ENCODE measurements at places on chromosomes 13 and 19. TPM values are rescaled to one million over a fixed set of nuclear protein-coding genes. Genes with fewer than 3 reads are reported as not detected.

Gene ARHGEF1
- total RNA-seq: 1,211 TPM

Gene IZUMO1
- not detected for total RNA-seq

Gene ZNF260
- total RNA-seq: 19.1 TPM

Gene PALM
- total RNA-seq: not detected

Gene IFNL1
- not detected for total RNA-seq

Gene F7
- 0.14 TPM for total RNA-seq

Gene ANGPTL4
- not detected for total RNA-seq

Gene CYP4F2
- total RNA-seq: not detected

GRCh38 chr13:92136449-92137155 lies 738.2 kb downstream of the GPC5 start:
- no peak for DNase-seq

DNA sequence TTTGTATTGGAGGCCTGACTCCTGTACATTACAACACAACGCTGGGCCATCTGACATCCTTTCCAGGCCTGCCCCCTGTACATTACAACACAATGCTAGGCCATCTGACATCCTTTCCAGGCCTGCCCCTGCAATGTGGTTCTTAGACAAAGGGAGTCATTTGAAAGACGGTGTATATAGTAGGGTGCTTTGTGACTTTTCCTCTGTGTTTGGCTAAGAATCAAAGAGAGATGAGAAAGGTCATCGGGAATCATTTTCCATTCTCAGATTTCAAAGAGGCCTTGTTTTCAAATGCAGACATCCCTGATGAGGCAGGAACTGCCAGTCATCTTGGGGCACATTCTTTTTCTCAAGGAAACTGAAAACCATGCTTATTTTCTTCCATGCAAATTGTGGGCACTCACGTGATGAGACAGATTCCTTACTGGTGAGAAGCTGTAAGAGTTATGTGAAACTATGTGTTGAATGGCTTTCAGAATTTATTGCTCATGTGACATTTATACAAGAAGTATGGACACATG lies 551.6 kb downstream of the MYO16 start:
- DNase-seq: no peak

DNA sequence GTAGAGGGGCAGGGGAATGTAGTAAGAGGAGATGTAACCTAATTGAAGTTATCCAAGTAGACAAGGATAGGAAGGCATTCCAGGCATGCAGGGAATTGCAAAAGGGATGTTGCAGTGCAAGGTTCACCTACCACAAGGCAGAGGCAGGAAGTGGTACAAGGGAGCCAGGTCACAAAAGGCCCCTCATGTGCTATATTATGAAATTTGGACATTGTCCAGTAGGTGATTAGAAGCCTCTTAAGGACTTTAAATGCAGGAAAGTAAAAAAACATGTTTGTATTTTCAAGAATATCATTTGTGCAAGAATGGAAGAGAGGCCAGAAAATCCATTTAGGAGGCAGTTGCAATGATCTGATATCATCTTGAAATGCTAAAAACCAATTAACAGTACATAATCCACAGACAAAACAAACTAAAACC lies 111.4 kb downstream of the FRY start:
- no peak for DNase-seq

DNA sequence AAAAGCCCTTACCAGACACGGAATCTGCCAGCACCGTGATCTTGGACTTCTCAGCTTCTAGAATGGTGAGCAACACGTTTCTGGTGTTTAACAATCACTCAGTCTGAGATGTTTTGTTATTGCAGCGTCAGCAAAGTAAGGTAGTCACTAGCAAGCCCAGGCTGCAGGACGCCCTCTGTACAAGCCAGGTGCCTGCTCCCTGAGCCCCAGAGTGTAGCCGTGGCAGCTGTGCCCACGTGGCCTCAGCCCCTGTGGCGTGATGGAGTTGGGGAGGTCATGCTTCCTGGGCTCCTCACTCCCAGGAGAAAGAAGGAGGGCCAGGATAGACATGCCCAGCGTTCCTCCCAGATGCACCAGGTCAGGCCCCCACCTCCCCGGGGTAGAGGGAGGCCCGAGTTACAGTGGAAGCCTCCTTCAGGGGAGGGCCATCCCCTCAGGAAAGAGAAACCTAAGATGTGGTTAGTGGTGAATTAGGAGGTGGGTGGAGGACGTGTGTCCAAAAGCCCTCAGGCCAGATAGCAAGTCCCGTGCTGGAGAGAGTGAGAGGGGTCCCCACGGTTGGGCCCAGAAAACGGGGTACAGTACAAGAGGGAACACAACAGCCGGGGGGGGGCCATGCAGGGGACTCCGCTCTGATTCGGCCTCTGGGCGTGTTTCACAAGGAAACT lies 169.6 kb upstream of the SOX1 start:
- no peak for DNase-seq

DNA sequence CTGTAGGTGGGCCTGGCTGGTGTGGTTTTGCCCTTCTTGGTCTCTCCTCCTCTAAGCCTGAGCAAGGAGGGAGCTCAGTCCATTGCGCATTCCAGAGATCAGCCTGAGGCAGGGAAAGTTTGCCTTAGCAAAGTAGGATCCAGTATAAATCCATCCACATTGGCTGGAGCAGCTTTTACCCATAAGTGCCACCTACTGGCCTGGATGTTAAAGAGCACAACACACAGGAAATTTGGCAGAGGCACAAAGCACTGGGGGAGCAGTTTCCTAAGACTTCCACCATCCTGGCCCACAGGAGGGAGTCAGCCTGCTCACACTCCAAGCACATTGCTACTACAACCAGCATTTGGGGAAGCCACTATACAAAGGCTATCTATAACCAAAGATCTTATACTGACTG lies 1124.2 kb downstream of the SLITRK1 start:
- no peak for DNase-seq

DNA sequence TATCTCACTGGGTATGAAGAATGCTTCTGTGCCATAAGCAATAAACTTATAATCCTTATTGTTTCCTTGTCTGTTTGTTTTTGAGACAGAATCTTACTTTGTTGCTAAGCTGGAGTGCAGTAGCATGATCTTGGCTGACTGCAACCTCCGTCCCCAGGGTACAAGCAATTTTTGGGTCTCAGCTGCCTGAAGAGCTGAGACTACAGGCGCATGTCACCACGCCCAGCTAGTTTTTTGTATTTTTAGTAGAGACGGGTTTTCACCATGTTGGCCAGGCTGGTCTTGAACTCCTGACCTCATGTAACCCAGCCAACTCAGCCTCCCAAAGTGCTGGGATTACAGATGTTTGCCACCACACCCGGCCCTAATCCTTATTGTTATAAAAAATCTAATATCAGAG lies 112.5 kb downstream of the MYO16 start:
- no peak for DNase-seq

DNA sequence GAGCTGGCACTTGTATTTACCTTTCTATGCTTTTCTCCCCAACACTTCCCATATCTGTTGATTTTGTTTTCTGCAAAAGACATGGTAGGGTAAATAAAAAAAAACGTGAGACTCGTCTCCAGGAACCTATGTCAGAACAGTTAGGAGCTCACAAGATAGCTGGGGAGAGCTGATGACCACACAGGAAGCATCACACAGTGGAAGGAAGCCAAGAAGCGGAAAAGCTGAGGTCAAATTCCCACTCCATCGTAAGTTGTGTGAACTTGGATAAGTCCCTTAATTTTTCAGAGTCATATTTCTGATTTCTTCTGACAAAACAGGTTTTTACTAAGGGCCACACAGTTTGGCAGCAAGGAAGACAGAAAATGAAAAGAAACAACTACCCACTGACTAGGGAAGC lies 199.6 kb downstream of the KLF5 start:
- no peak for DNase-seq

DNA sequence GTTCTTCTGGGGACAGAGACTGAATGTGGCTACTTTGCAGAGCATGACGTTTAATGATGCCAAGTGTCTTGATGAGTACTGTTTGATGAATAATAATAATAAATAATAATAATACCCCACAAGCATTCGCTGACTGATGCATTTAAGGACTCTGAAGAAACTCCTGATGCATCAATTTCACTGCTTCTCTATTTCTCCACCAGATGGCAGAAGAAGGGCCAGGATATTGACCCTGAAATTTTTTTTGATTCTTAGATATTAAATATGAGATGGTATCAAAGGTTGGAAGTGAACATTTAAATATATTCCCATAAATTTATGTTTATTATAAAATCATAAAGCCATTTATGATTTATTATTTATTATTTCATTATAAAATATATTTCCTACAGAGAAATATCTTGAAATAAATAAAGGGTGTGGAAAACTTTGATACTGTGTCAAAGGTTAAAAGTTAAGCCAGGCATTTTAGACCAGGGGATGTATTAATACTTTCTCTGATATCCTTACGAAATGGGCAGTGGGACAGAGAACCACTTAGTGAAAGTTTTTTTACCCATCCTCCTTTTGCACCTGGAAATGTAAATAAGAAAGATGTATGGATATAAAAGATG lies 170.9 kb downstream of the LACC1 start:
- no peak for DNase-seq

DNA sequence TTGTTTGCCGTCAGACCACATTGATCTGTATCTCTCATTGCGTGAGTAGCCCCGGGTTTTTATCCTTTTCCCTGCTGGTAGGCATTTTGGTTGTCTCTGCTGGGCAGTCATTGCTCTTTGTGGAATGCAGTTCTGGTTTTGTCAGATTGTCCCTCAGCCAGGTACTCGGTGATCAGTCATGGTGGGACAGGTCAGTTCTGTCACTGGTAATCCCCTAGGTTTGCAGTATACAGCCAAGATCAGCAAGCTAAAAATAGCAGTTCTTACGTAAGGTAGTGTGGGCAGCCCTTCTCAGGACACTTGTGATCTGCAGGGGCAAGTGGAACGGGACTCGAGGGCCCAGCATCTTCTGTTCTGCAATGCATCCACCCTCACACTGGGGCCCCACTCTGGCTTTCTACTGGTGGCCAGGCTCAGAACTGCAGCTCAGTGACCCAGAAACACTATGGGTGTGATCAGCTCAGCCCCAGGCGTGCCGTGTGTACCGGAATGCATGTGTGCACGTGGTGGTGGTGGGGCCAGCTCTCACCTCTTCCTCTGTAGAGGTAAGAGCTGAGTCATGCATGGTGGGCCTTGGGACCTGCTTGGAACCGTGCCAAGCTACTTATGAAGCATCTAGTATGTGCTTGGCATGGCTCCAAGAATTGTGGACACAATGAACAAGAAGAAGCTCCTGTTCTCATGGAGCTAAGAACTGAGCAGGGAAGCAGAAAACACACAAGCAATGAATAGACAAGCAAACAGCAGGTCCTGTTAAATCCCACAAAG lies 6.3 kb downstream of the PLEKHF1 start:
- peak; percentile 91 for DNase-seq

Data from naive thymus-derived CD8-positive, alpha-beta T cell (primary cell).